Stimulated activated CD4-positive, alpha-beta T cell treated with anti-CD3 and anti-CD28 coated beads, Interleukin-15, amount 100 ng/mL, for 48 hours (primary cell): ENCODE measurements at places on chromosomes 4 and X.

DNA sequence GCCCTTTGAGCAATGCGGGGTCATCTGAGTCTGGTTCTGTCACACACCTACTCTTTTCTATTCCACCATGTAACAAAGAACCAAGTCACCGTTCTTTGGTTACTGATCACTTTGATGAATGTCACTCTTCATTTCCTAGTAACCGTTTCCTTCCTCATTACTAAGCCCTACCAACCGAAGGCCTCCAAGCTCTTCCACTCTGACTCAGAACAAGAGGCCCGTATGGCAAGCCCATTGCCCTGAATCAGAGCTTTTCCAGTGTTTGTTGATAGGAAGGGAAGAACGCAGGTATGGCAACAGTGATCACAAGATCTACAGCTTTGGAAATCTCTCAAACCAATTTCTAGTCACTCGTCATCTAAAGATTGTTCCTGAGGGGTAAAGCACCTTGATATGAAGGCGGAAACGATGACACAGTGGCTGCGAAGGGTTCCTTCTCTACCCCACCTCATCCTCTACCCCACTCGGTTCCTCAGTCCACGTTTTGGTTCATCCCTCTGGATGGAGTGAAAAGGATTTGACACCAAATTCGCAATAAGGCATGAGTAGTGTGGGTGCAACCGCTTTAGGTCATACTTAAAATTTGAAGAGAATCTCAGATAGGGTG lies 28.0 kb upstream of the CD40LG start:
- peak; percentile 23 for DNase-seq

- DNase-seq = no peak
Measured at GRCh38 chr4:8207314-8207713, 8.2 kb downstream of the SH3TC1 start.

GRCh38 chr4:185993328-185993973 lies 75.5 kb upstream of the TLR3 start:
- DNase-seq = no peak

DNA sequence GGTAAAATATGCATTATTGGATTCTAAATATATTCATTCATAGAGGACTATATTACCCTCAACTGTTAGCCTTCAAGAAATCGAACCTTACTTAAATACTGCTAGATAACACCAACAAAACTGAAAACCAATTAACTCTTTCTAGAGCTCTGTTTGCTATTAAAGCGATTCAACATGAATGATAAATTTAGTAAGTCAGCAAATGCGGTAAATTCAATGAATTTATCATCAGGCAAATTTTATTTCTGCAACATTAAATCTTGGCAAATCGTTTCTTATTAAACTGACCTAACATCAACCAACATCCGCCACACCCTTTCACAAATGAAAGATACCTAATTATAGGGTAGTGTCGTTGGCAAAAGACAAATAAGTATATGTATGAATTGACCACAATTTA lies 26.4 kb upstream of the HELT start:
- DNase-seq = no peak

- no peak for DNase-seq
Measured at GRCh38 chr4:2415881-2416563, 2.4 kb downstream of the ZFYVE28 start.

- no peak for DNase-seq
Measured at GRCh38 chr4:52588097-52588496, 71.0 kb downstream of the USP46 start.

- no peak for DNase-seq
Measured at GRCh38 chrX:39678914-39679313, 418.8 kb downstream of the BCOR start.

DNA sequence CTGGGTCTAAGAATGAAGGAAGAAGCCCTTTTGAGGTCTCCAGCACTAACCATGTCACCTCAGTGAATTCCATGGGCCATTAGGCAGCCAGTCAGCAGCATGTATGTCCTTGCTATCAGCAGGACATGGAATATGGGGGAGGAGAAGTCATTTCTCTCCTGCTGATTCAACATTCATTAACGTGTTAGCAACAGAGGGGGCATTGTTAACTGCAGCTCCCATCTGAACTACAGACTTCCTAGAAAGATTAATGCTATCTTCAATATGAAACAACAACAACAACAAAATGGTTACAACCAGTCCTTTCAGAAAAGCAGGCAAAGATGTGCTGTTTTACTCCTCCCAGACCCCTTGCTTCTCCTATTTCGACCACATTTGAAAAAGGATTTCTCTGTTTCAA lies 120.4 kb upstream of the SLC34A2 start:
- no peak for DNase-seq

GRCh38 chr4:39978378-39978775 lies 666 bp upstream of the PDS5A start:
- DNase-seq = no peak

- DNase-seq = no peak
Measured at GRCh38 chr4:165502916-165503907, 124.4 kb downstream of the CPE start.

DNA sequence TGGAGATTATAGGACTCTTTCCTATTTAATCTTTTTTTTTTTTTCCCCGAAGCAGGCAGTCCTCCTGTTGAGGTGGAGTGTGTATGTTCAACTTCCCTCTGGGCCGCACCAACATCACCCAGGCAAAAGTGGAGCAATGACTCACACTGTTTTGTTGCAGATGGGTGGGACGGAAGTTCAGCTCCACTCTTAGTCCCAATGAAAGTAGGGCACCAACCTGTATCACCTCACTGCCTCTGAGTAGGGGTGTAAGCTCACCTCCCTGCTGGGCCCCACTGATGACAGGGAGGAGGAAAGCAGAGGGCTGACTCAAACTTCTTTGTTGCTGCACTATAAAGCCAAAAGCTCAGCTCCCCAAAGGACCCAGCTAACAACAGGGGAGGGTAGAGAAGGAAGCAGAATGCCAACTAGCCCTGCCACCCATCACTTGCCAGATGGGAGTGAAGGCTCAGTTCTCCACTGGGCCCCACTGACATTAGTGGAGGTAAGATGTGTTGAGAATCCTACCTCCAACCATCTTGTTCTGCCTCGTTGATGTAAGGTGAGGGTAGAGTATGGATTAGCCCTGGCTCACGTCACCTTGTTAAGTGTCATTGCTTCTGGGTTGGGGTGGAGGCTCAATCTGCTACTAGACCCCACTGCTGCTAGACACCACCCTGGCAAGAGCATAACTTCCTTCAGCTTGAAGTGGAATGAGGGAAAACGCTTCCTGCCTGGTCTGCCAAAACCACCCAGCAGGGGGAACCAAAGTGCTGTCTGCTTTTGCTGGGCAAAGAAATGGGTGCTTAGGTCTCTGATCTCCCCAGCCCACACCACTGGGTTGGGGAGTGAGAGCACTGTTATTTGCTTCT lies 14.1 kb downstream of the RPS6KA3 start:
- peak; percentile 28 for DNase-seq

DNA sequence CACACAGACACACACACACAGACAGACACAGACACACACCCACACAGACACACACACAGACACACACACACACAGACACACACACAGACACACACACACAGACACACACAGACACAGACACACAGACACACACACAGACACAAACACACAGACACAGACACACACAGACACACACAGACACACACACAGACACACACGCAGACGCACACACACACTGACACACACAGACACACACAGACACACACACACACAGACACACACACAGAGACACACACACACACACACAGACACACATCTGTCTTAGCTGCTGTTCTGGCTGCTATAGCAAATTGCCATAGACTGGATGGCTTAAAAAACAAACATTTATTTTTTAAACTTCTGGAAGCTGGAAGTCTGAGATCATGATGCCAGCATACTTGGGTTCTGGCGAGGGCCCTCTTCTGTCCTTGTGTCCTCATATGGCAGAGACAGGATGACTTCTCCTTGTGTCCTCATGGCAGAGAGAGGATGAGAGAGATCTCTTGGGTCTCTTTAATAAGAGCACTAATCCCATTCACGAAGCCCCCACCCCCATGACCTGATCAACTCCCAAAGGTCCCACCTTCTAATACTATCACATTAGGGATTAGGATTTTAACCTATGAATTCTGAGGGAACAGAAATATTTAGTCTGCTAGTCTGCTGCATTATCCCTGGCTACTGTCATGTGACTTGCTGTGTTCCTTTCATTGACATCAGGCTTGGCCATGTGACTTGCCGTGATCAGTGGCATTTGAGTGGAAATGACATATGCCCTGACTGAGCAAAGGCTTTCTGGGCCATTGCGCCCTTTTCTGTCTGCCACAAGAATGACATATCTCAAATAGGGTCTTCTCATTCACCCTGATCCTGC lies 32.7 kb upstream of the RASGEF1B start:
- DNase-seq = no peak

GRCh38 chrX:50988649-50989048 lies 78.1 kb downstream of the BMP15 start:
- DNase-seq = no peak

DNA sequence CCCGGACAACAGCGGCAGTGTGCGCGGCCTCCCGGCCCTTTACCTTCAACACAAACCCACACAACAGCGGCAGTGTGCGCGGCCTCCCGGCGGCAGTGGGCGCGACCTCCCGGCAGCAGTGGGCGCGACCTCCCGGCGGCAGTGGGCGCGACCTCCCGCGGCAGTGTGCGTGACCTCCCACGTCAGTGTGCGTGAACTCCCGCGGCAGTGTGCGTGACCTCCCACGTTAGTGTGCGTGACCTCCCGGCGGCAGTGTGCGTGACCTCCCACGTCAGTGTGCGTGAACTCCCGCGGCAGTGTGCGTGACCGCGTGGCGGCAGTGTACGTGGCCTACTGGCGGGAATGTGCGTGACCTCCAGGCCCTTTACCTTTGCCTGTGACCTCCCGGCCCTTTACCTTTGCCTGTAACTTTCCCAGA lies 576.6 kb upstream of the FRG1 start:
- DNase-seq = no peak

DNA sequence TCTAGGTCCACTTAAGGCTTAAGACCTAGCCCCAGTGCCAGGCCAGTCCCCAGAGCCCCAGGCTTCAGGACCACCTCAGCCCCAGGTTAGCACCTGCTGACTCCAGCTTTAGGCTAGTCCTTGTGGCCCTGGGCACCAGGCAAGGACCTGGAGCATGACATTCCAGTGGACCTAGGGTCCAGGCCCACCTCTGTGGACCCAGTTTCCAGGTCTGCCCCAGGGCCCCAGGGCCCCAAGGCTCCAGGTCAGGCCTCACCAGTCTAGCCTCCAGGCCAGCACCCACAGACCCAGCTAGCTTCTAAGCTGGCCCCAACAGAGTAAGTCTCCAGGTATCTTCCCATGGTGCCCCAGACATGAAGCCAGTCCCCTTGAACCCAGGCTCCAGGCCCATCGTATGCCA lies 97.5 kb downstream of the QRFPR start:
- DNase-seq = no peak

- DNase-seq = no peak
Measured at GRCh38 chr4:18209448-18209847, 187.9 kb upstream of the LCORL start.

DNA sequence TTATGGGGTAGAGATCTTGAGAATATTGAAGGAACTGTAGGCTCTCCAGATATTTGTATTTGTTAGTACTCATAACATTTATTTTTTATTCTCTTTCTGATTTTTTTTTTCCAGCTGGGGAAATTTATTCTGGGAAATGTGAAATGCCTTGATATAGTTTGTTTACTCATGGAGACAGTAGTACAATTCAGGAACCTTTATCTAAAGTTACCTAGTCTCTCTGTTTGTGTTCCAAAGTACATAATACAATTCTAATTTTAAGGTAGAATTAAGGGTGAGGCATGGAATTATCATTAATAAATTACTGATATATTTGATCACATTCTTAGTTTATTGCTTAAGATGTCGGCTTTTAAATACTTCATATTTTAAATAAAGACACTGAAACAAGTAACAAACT lies 114.0 kb downstream of the RS1 start:
- DNase-seq = no peak

GRCh38 chr4:44927399-44928380 lies 201.3 kb upstream of the GNPDA2 start:
- DNase-seq = no peak

- no peak for DNase-seq
Measured at GRCh38 chr4:26719954-26720552, 136.2 kb downstream of the TBC1D19 start.

GRCh38 chr4:101864660-101865059 lies 74.1 kb downstream of the BANK1 start:
- no peak for DNase-seq

- DNase-seq = no peak
Measured at GRCh38 chr4:42654631-42655268, 2.2 kb downstream of the ATP8A1 start.

DNA sequence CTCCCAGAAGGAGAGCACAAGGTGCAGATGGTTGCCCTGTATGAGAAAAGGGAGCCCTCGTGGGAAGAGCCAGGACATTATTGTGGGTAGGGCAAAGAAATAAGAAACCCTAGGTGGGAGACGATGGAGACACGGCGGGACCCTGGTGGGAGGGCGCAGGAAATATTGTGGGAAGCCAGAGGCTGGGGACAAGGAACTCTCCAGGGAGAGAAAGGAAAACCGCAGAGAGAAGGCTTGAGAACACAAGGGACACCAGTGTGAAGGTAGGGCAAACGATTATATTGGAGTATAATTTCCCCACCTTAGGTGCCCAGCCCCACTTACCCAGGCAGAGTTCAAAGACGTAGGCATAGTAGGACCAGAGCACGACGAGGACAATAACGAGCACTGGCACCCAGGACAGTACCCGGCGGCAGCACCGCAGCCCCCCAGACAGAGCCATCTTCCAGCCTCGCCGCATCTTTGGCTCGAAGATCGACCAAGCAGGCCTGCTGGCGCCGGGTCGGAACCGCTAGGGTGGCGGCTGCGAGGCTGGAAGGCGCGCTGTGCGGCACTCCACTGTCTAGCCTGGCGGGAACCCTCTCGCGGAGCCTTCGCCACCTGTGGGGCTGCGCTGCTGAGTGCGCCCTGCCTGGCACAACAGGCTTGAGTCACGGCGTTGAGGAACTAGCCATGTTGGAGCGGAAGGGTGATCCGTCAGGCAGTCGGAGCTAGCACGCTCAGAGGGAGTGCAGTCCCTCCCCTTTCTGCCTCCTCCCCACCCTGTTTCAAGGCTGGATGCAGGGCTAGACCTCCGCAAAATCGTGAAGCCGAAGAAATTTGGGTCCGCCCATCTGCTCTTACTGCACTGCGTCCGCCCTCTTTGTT lies at the start of gene ZDHHC15:
Gene ZDHHC15, minus strand, starts transcription at position 473 of the 867 bp plus-strand sequence. Its CDS starts 13 bp downstream, at position 460.
- DNase-seq = peak; percentile 35

- peak; percentile 54 for DNase-seq
Measured at GRCh38 chrX:19747652-19748610, 139.5 kb downstream of the SH3KBP1 start.

DNA sequence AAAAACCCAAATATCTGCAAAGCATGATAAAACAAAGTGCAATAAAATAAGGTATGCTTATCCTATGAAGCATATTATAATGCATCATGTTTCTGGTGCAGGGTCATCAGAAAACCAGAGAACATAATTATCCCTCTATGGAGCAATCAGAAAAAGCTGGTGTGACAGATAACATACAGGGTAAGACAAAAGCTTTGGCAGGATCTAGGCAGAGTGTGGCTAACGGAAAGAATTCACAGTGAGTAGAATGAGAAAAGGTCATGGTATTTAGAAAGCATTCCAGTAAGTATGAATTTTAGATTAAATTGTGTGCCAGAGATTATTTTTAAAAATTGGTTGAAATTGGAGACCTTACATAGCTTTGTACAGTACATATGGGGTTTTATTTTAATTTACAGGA lies 29.0 kb upstream of the UGT2B4 start:
- DNase-seq = no peak

GRCh38 chr4:139484783-139485311 lies 30.9 kb downstream of the RAB33B start:
- no peak for DNase-seq
